ENCODE measurements at places on chromosomes 16 and 17.

DNA sequence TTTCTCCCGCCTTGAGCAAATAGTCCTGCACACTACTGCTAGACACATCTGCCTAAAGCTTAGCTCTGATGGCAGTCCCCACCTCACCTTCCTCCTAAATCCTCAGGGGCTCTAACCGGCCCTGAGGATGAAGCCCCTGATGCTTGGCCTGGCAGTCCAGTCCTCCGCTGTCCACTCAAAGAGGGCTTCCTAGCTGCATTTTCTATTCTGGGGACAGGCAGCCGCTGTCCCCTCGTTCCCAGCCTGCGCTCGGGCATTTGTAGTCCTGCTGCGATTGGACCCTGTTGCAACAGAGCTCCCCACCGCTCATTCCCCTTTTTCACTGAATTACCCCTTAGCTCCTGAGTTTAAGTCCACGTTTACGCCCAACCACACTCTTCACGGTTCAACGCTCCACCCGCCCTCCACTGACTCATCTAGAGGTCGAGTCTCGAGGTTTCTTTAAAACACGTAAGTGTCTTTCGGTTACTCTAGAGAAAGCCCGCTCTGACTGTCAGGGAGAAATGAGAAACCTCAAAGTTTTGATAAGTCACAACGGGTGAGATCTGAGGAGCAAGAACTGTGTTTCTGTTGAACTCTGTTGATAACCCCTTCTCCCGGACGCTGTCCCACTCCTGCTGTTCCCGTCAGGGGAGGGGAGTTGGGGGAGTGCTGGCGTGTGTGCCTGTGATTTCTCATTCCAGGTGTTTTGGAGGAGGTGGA is 4.5 kb downstream of the CCR7 start:
- DNase-seq: no peak

GRCh38 chr17:37831986-37832385 is 87.1 kb upstream of the HNF1B start:
- no peak for DNase-seq

DNA sequence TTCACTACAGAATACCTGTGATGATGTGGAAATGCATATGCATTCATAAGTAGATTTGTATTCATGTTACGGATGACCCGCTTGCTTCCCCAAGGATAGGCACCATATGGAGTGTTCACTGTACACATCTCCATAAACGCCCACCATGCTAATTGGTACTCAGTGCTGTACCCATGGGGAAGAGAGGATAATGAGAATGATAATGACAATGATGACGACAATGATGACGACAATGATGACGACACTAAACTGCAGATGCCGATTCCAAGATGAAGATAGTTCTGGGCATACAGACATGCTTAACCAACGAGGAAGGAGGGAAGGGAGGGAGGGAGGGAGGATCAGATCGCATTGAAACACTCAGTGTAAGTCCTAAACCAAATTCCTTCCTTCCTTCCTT is 26.5 kb upstream of the ZFHX3 start:
- no peak for DNase-seq

DNA sequence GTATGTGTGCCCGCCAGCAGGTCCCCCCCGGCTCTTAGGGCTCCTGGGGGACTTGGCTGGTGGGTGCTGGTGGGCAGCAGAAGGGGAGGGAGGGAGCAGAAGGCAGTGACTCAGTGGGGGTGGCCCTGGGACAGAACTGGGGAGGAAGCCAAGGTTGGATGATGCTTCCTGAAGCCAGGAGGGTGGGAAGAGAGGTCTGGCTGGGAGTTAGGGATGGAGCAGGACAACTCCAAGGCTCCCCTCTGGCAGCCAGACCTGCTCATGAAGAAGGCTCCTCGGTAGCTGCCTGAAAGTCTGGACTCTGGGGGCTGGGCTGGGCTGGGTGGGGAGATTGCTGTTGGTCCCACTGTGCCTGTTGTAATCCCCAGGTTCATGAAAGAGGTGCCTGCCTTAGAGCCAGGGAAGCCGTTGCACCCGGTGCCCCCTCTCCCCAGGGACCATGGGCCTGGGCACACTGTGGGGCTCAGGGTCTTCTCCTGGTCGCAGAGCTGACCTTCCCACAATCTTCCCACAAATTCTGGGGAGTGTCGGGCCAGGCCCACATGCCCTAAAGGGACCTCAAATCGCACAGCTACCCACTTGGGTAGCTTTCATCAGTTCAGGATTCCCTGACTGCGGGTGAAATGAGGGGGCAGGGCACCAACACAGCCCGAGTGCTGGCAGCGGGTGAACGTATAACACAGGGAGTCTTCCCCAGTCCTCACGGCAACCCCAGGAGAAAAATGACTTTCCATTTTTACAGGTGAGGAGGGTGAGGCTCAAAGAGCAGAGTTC is 1.1 kb upstream of the PLEKHG4 start:
- no peak for DNase-seq

DNA sequence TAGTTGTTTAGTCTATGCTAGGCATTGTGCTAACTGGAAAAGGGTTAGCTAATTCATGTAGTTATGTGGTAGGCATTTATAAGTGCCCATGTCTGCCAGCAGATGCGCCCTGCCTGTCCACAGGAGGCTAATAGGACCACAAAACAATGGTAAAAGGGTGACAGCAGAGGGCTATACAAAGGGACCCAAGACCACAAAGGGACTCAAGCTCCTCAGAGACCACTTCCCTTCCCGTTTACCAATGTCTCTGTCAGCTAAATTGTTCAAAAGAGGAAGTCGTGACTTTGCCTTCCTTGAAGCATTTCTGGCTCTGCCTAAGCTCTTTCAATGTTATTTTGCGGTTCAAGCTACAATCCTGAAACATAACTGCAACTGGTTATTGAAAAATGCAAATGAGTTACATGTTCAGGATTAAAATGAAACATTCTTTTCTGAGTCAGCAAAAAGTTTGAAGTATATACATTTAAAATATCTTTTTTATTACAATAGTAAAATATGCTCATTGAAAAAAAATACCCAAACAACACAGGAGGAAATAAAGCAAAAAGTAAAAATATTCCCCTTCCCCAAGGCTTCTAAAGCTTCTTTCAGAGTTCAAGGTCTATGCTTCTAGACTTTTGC is 149.2 kb downstream of the MAF start:
- DNase-seq: no peak

GRCh38 chr17:18025945-18026776 is 12.8 kb downstream of the ATPAF2 start:
- DNase-seq: peak; percentile 37

GRCh38 chr16:28574925-28575324 is 21.2 kb downstream of the SGF29 start:
- DNase-seq: no peak

- DNase-seq: peak; percentile 9
These were observed 12.5 kb upstream of the RHBDL3 start for GRCh38 chr17:32253117-32253611.

- DNase-seq: no peak
These were observed 217.4 kb upstream of the FOXF1 start for GRCh38 chr16:86292942-86293341.

GRCh38 chr16:3510416-3510815 is 9.6 kb downstream of the CLUAP1 start:
- no peak for DNase-seq

GRCh38 chr17:14545156-14545906 is 244.4 kb downstream of the HS3ST3B1 start:
- no peak for DNase-seq

DNA sequence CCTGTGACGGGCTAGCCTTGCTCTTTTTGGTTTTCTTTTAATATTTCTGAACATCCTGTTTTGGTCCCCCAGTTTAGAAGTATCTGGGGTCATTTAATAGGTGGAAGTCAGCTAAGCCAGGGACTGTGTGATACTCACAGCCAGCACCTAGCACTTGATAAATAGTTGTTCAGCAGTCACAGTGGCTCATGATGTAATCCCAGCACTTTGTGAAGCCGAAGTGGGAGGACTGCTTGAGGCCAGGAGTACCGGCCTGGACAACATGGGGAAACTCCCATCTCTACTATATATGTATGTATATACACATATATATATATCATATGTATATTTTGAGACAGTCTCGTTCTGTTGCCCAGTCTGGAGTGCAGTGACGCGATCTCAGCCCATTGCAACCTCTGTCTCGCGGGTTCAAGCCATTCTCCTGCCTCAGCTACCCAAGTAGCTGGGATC is 1.8 kb upstream of the ZNRF1 start:
- DNase-seq: no peak

- no peak for DNase-seq
These were observed 12.6 kb upstream of the GPT2 start for GRCh38 chr16:46871597-46871996.

DNA sequence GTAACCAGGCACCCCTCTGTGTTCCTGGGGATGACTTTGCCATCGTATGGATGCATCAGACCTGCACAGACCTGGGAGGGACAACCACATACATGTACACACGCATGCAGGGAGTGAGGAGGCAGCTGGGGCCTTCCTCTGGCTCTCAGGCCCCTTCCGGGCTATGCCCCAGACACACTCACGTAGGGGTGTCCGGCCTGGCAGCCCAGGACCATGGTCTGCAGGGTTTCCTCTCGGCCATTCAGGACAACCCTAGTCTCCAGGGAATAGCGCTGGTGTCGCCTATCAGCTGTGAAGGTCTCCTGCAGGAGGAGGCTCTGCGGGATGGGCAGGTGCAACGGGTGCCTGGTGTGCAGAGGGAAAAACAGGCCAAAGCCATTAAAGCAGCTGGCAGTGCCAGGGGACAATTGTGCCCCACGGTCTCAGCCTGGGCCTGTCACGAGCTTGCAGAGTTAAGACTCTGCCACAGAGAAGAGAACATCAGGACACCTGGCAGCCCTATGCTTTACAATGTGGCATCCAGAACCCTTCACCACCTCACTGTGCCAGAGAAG is 101.4 kb downstream of the RMI2 start:
- peak; percentile 60 for DNase-seq

DNA sequence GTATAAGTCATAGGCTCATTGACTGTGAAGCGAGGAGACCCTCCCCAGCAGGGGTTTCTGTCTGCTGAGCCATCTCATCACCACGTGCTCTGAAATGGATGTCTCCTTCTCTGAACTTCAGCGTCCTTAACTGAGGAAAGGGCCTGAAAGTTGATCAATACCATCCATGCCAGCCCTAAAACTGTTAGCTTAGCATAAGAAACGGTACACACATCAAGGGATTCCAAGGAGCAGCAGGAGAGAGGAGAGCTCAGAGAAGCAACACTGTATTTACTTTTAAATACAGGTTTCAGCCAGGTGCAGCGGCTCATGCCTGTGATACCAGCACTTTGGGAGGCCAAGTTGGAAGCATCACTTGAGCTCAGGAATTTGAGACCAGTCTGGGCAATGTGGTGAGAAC is 248.9 kb upstream of the TNRC6C start:
- DNase-seq: no peak

DNA sequence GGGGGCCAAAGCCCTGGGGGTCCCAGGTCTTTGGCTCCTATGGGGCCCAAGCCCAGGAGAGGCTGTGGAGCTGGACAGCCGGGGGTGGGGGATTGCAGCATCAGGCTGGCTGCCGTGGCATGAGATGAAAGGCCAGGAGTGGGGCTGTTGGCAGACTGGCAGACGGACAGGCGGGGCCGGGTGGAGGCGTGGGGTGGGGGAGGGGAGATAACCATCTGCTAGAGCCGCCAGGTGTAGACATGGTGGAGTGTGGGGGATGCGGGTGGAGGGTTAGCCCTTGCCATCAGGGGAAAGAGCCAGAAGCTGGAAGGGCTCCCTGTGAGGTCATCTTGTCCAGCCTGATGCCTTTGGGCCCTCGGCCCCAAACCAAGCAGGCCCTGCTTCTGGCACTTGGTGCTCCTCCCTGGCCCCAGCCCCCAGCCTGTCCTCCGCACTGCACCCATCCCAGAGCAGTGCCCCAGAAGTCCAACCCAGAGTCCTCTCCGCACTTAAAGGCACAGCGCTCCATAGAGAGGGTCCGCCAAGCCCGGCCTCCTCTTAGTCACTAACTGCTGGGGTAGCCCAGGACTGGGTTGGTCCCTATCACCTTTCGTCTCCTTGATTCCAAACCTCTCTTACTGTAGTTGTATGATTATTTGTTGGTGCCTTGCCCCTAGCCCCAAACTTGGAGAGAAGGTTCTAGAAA is 33.3 kb upstream of the DLX4 start:
- DNase-seq: peak; percentile 12
